ENCODE measurements at places on chromosomes 6 and 20. TPM values are rescaled to one million over a fixed set of nuclear protein-coding genes. Genes with fewer than 3 reads are reported as not detected.

Gene TFAP2D
- 0.22 TPM for polyA plus RNA-seq

Gene SAMD10
- 2.0 TPM for polyA plus RNA-seq

Gene LY6G6C
- polyA plus RNA-seq: not detected

Gene ALDH5A1
- 3.2 TPM for polyA plus RNA-seq

Gene SOBP
- polyA plus RNA-seq: 0.93 TPM

Gene GRM1
- 0.02 TPM for polyA plus RNA-seq

Gene CENPQ
- polyA plus RNA-seq: 2.6 TPM

Gene LHFPL5
- not detected for polyA plus RNA-seq

Gene OR2B6
- not detected for polyA plus RNA-seq

Gene SLC17A2
- polyA plus RNA-seq: not detected

Gene EDN1
- polyA plus RNA-seq: 5.8 TPM

Gene RAET1L
- polyA plus RNA-seq: not detected

Gene MEI4
- polyA plus RNA-seq: 0.41 TPM

Gene RNF144B
- 12.7 TPM for polyA plus RNA-seq
